ENCODE measurements at places on chromosomes 4 and X.

- DNase-seq = no peak
Measured at GRCh38 chr4:102047616-102048015, 257.1 kb downstream of the BANK1 start.

DNA sequence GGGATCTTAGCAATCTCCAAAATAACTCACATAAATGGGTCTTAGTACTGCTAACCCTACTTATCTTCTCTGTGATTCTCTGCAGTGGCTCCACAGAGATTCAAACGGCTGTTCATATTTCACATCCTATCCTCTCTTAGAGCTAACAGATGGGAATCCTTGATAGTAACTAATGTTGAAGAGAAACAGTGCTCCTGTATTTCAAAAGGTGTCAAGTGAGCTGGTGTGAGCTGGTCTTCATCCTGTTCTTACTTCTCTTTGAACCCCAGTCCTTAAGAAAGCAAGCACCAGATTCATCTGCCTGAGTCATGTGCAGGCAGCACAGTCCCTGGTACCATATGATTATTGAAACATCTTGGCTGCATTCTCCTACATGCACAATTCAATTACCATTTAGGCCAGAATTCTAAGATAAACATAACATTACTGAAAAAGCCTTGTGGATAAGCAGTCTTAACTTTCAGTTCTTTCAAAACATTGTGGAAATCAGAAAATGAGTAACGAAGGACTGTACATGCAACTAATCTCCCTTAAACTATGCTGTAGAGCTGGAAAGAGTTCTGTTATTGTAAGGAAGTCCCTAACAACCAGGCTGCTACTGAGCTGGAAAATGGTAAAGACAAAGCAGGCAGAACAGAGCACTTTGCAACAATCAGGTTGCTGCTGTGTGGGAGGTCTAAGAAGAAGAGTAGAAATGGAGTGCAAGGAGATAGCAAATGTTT is 153.1 kb downstream of the NPNT start:
- DNase-seq = no peak

GRCh38 chrX:27600686-27601085 is 10.5 kb downstream of the DCAF8L2 start:
- DNase-seq = no peak

DNA sequence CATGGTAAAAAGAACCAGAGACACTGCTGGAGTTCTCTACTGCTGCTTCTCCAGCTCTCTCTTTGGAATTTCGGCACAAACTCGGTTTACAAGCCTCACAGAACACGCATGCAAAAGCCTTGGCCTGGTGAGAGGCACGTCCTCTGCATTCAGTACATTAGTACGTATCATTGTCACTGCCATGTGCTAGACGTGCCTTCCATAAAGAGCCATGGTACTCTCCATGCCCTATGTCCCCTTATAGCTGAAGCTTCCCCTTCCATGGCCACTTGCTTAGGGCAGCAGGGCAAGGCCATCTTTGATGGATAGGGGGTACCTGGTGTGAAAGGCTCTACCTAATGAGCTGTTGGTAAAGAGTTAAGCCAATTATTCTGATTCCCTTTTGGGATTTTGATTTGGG is 35.0 kb downstream of the DIPK2B start:
- no peak for DNase-seq

GRCh38 chrX:131728295-131729145 is 184.6 kb downstream of the OR13H1 start:
- no peak for DNase-seq

DNA sequence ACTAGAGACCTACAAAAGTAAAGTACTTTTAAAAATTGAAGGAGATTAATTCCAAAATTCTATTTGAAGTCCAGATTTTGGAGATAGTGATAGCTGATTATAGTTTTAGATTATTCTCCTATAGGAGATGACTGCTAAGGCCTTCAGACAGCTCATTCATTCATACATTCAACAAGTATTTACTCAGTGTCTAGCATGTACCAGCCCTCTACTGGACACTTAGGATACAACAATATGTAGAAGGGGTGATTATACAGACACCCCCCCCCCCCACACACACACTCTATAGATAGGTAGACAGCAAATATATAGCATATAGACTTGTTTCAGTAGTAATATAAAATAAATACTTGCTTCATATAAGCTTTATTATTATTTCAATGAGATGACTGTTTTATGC is 60.4 kb upstream of the TAF9B start:
- no peak for DNase-seq

DNA sequence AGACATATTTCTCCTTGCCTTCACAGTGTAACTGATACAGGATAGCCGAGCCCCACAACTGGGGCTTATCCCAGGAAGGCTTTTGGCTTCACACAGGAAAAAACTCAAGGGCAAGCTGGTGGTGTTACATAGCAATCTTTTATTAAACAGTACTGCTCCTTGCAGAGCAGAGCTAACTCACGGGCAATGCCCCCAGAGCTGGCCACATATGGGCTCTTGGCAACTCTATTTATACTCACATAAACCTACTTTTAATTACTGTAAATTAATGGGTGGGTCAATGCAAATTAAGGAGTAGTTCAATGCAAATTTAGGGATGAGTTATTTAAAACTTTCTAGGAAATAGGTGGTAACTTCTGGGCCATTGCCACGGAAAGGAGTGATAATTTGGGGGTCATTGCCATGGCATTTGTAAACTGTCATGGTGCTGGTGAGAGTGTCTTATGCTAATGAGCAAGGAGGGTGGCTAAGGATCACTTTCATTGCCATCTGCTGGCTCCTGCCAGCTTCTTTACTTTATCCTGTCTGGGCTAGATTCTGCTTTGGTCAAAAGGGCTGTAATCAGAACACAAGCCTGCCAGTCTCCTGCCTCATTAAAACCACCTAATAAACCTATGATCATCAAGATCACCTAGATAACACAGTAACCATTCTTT is 288.8 kb downstream of the CENPC start:
- DNase-seq = no peak

DNA sequence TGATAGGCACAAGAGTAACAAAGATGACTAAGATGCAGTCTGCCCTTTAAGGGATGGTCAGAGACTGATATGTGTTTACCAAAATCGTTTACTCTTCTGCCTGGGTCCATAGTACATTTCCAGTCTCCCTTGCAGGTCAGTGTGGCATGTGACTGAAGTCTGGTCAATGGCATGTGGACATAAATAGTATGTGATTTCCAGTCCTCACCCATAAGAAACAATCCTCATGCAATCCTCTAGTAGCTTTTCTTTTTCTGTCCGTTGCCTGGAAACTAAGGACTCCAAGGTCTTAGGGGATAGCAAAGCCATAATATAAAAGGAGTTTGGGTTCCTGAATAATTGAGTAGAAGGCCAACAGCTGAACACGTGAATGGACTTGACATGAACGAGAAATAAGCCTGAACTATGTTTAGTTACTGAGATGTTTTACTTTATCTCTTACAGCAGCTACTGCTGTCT is 1.1 kb downstream of the SLC9B2 start:
- no peak for DNase-seq

DNA sequence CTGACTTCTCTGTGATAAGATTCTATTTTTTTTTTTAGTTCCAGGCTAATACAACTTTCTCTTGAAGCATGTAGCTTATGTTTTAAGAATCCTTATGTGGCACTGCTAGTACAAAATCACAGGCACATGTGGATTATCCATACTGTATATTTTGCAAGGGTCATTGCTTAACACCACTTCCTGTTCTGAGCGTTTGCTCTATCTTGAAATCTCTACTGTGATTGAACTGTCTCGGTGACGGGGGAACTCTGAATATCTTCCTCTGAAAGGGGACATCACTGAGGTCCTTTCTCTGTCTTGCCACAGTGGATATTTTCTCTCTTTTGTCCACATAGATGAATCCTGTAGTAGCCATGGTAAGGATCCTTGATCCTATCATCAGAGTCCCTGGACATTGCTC is 2.1 kb upstream of the WFS1 start:
- DNase-seq = no peak
